ENCODE measurements at places on chromosomes 12 and 14. TPM values are rescaled to one million over a fixed set of nuclear protein-coding genes. Genes with fewer than 3 reads are reported as not detected.
A peak's percentile ranks its signal among the peaks of the same experiment; 100 is the strongest.

The MANSC4 gene
- total RNA-seq: not detected

DNA sequence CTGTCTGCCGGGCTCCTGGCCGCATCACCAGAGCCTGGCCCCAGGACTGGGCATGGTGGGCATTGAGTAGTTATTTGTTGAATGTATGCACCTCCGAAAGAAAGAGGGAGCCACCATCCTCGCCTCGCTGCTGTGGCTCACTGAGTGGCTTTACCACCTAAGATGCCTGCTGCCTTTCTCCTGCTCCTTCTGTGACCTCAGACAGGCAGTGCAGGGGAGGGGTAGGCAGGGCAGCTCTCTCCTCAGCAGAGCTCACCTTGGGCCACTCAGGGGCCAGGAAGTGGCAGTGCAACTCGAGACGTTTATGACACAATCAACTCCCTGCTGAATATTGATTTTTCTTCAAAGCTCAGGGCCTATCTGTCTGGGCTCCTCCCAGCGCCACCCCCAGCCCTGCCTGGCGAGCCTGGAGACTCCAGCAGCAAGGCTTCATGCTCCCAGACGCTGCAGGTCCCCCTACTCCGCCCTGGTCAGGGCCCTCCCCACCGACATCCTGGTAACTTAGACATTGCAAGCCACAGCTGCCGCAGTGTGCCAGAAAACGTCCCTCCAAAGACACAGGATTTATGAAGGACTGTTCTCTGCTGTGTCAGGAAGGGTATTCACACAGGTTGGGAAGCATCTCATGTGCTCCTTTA lies 84.3 kb upstream of the DIO3 start:
- no peak for DNase-seq

GRCh38 chr14:69685218-69685616 lies 73.8 kb downstream of the SUSD6 start:
- peak; percentile 62 for DNase-seq

DNA sequence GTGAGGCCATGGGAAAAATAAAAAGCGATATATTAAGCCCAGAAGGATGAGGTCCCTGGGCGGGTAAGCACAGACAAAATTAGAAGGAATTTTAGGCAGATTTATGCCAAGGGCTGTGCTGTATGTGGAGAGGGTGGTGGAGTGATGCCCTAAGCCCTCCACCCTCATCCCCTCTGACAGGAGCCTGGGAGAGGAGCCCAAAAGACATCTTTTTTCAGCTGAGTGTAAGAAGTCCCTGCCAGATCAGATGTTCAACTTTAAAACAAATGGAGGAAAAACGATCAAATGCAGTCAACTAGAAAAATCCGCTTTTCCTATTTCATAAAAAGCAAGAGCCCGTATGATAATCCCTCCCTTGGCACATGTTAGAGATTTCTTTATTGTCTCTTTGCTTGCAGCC lies 47.7 kb upstream of the NRXN3 start:
- no peak for DNase-seq

DNA sequence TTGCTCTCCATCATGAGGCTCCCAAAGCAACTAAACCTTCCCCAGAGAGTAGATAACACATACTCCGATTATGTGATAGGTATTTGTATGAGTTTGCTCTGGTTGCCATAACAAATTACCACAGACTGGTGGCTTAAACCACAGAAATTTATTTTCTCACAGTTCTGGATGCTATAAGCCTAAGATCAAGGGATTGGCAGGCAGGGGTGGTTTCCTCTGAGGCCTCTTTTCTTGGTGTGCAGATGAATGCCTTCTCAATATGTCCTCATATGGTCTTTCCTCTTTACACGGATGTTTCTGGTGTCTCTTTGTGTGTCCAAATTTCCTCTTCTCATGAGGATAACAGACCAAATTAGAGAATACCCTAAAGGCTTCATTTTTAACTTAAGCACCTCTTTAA lies 285.8 kb upstream of the GRIP1 start:
- DNase-seq: peak; percentile 12

- no peak for DNase-seq
Observed at GRCh38 chr14:50344116-50344775, 32.1 kb downstream of the DMAC2L start.

DNA sequence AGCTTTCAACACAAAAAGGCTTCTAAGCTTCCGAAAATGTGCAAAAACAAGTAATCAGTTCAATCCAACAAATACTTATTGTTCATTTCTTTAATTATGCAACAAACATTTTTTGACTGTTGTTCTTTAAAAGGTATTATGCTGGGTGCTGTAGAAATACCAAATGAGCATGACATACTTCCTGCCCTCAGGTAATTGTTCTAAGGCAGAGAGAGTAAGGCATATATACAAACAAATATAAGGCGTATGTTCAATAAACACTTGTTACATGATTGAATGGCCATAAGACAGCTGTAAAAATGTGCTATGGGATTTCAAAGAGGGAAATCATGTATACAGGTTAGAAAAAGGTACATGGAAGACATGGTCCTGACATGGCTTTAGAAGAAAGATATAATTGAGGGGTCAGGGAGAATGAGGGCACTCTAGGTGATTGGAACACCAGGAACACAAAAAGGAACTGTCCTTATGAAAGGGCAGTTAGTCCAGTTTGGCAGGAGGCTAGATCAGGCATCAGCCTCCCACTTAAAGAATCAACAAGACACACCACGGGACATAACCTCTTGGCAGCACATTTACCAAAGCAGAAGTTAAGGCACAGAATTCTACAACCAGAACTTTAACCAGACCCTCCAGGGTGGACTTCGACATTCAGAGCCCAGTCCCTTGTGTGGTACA lies 135.8 kb upstream of the SCAF11 start:
- no peak for DNase-seq

GRCh38 chr12:22266101-22266500 lies 68.4 kb downstream of the ST8SIA1 start:
- DNase-seq: no peak

DNA sequence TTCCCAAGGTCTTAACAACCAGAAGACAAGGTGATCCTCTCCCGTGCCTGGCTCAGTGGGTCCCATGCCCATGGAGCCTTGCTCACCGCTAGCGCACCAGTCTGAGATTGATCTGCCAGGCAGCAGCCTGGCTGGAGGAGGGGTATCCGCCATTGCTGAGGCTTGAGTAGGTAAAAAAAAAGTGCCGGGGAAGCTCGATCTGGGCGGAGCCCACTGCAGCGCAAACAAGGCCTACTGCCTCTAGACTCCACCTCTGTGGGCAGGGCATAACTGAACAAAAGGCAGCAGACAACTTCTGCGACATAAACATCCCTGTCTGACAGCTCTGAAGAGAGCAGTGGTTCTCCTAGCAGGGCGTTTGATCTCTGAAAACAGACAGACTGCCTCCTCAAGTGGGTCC lies 104.0 kb downstream of the C14orf39 start:
- no peak for DNase-seq

DNA sequence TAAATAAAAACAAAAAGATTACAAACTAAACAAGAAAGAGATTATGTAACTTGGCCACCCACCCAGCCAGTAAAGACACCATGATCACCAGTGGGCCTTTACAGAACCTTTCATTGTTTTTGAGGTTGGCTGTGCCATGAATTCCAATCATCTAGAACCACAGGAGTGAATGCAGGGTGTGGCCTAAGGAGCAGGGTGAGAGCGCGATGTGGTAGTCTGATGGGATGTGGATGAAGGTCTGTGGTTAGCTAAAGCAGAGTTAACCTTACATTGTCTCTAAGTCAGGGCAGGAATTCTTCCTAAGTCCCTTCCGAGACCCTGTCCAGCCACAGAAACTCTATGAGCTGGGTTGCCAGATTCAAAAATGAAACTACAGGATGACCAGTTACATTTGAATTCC lies 54.0 kb upstream of the CDKN3 start:
- no peak for DNase-seq

The BICDL1 gene
- total RNA-seq: not detected

DNA sequence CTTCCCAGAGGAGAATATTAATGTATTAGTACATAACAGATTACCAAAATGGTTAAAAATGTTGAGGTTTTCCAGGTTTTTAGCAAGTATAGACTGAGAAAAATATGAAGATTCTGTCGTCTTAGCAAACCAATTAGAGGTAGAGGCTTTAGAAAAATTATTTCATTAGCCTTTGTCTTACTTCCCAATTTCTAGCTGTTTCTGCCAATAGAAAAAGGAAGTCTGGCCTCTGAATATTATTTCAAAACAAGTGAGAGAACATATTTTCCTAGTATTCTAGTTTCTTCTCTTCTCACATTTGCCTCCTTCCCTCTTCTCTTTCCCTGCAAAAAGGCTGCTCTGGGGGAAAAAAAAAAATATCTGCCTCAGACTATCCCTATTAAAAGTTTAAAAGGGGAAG lies 16.4 kb downstream of the IPO8 start:
- DNase-seq: no peak

- DNase-seq: peak; percentile 21
Observed at GRCh38 chr12:46087916-46088439, 97.6 kb upstream of the SCAF11 start.

- DNase-seq: no peak
Observed at GRCh38 chr12:74896186-74896585, 313.5 kb downstream of the KCNC2 start.

GRCh38 chr12:79848339-79848738 lies 86.6 kb downstream of the PPP1R12A start:
- DNase-seq: no peak

DNA sequence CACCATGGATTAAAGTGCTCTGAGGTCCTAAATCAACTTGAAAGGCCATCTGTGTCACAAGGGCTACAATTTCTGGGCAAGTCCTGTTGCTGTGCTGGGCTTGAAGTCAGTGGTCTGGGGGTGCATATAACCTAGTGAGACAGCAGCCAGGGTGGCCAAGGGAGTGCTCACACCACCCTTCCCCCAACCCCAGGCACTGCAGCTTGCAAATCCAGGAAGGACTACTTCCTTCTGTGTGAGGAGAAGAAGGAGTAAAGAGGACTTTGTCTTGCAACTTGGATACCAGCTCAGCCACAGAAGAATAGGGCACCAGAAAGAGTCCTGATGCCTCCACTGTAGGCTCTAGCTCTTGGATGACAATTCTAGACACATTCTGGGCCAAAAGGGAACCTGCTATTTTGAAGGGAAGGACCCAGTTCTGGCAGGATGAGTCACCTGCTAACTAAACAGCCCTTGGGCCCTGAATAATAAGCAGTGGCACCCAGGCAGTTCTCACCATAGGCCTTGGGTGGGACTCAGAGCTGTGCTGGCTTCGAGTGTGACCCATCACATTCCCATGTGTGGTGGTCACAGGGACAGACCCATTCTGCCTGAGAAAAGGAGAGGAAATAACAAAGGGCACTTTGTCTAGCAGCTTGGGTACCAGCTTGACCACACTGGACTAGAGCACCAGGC lies 32.6 kb upstream of the DHRS7 start:
- DNase-seq: no peak

- DNase-seq: no peak
Observed at GRCh38 chr12:23561364-23562345, 387.8 kb downstream of the SOX5 start.

The GPRC5A gene
- 1.7 TPM for total RNA-seq

DNA sequence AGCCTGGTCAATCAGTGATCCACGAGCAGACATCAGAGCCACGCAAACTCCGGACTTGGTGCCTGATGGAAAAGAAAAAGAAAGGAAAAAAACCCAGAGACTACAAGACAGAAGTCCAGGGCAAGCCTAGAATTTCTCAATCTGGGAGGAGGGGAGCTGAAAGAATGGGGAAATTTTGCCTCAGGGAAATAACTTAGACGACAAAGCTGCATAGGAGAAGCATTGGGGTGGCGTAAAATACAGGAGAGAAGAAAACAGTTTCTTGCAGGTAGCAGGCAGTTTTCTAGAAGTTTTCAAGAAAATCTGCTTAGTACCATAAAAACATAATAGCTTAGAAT lies 2.6 kb upstream of the SLC11A2 start:
- no peak for DNase-seq

- no peak for DNase-seq
Observed at GRCh38 chr14:28138341-28138740, 628.2 kb upstream of the FOXG1 start.

The TOMM20L gene
- total RNA-seq: not detected

- DNase-seq: no peak
Observed at GRCh38 chr12:105091476-105092206, 7.4 kb upstream of the ALDH1L2 start.

The NFE2 gene
- not detected for total RNA-seq

DNA sequence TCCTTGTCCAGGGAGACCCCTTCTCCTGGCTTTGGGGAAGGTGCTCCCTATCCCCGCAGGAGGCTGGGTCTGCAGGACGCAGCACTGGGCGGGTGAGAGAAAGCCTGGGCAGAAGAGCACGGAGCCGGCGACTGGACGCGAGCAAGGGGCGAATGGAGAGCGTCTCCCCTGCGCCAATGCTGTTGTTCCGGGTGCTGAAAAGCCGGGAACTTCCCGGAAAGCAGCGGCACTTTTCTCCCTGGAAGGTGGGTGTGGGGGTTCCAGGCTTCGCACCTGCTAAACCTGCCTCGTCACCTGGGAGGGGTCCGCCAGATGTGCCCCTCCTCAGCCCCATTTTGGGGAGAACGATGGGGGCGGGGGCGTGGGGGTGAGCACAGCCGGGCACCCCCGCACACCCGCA lies 417.1 kb upstream of the TMTC1 start:
- no peak for DNase-seq

The TCL1A gene
- not detected for total RNA-seq

The SPRYD4 gene
- 2.1 TPM for total RNA-seq

DNA sequence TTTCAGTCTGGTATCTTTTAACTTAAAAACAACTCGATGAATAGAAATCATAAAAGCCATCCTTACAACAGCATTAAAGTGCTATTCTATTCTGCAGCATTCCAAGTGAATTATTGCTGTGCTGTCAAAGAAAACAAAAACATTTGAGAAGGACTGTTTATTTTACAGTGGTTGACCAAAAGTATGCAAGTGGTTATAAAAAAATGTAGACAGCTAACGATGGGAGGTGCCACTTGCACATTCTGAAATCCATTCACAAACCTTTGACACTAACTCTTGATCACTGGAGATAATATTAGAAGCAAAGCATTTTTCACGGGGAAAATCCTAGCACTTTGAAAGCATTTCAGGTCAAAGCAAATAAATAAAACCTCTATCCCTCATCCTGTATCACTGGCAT lies 55.6 kb downstream of the HMGA2 start:
- DNase-seq: peak; percentile 92

All from LHCN-M2 (cell line).